ENCODE measurements at places on chromosomes 6 and 20.

DNA sequence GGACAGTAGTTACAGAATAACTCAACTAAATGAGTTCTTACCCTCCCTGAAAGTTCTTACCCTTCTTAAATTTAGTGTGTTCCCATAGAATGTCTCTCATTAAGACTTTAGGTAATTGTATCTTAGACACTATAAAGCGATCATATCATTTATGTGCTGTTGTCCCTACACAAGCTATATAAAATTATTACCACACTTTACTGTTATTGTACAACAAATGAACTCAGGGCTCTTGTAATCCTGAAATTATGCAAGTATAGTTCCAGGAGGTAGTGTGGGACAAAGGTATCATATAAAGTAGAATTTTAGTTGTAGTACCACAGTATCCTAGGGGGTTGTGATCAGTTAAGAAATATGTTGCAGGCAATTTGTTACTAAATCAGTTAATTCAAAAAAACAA is 167.4 kb upstream of the CARMIL1 start:
- no peak for DNase-seq

DNA sequence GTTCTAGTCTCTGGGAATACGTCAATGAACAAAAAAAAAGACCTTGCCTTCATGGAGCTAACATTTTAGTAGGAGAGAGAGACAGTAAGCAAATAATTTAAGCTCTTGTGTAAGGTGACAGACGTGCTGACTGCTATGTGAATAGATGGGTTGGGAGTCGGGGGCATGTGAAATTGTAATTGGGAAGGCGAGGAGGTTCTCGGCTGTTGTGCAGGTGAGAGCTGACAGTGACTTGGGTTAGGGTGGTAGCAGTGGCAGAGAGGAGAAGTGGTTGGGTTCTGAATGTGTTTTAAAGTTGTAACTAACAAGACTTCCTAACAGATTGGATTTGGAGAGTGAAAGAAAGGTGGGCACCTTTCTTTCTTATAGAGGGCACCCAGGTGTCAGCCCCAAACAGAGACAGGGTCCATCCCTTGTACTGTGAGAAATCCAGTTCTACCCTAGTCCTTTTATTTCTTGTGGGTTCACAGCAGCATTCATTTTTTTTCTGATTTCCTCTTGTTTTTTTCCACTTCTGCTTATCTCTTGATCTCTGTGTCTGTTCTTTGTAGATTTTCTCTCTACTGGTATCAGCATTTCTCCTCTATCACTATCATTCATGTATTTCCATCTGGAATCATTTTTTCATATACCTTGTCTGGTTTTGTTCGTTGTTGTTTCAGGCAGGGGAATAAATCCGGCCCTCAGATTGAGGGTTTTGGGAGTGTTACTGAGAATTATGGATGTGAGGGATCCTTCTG is 15.4 kb upstream of the MYLK2 start:
- DNase-seq, result no peak

DNA sequence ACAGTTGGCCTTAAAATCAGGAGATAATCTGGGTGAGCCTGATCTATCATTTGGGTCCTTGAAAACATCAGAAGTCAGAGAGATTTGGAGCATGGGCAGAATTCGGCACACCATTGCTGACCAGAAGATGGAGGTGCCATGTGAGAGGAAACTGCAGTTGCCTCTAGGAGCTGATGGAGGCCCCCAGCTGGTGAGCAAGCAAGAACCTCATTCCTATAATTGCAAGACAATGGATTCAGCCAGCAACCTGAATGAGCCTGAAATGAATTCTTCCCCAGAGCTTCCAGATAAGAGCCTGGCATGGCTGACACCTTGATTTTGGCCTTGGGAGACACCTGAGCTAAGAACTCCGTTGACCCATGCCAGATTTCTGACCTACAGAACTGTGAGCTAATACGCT is 76.3 kb upstream of the FYN start:
- DNase-seq, result no peak

DNA sequence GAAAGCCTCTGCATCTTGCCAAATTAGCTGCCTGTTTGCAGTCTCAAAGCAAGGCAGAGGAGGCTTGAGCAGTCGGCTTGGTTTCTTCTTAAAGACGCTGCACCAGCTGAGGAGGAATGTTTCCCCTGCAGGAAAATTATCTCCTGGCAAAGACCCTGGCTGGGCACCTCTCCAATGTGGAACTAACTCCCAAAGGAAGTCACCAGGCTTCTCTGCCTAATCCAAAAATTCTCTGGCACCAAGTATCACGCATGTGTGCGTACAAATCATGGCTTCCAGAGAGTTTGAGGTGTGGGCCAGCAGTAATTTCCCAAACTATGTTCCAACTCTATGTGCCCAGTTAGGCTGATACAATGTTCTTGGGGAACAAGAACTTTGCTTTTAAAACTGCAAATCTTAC is 176.2 kb downstream of the KIF16B start:
- no peak for DNase-seq

DNA sequence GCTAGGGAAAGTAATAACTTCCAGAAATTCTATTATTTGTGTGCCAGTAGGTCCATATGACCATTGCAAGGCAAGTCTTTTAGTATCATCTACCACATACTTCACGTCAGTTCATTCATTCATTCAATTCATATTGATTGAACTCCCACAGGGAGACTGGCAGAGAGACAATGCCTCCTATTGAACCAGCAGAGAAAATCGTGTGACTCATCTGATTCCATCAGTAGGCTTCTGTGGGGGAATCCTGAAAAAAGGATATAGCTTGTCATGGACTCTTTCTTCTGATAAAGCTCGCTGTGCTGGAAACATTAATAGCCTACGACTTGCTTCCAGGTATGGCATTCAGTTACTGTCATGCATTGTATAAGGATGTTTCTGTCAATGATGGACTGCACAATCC is 45.3 kb upstream of the CNR1 start:
- no peak for DNase-seq

DNA sequence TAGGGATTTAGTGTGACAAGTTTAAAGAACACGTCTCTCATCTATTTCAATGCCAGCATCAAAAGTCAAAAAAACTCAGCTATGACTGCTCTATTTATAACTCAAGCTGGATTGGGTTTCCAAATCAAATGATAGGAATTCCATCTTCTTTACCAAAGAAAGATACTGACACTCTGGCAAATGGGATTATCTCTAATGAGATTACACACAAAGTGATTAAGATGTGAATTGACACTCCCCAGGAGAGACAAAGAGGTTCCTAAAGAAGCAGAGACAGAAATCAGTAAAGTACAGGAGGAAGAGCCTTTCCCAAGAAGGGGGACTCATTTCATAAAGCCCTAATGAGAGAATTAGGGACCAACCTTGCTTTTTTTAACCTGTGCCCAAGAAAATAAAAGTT is 92.1 kb downstream of the ID4 start:
- DNase-seq, result no peak

- no peak for DNase-seq
Observed at GRCh38 chr20:8242827-8243724, 111.0 kb downstream of the PLCB1 start.

- no peak for DNase-seq
Observed at GRCh38 chr6:147157930-147158329, 46.3 kb upstream of the STXBP5 start.

DNA sequence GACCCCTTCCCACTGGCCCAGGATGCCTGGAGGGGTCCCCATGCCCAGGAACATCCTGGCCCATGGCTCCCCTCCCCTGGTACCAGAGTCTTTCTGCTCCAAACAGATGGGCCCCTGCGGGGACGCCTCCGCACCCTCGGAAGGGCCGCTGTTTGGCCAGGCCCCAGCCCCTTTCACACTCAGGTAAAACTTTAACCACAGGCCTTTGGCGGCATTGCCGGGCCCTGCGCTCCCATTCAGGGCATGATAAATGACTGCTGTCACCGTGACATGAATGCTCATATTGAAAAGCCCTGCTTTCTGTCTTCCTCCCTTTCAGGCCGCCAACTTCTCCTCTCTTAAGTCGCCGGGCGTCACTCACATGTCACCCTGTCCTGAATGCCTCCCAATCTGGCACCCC is 141.5 kb upstream of the TOP1 start:
- DNase-seq, result no peak

- DNase-seq, result no peak
Observed at GRCh38 chr20:16017656-16018055, 555.6 kb downstream of the KIF16B start.

DNA sequence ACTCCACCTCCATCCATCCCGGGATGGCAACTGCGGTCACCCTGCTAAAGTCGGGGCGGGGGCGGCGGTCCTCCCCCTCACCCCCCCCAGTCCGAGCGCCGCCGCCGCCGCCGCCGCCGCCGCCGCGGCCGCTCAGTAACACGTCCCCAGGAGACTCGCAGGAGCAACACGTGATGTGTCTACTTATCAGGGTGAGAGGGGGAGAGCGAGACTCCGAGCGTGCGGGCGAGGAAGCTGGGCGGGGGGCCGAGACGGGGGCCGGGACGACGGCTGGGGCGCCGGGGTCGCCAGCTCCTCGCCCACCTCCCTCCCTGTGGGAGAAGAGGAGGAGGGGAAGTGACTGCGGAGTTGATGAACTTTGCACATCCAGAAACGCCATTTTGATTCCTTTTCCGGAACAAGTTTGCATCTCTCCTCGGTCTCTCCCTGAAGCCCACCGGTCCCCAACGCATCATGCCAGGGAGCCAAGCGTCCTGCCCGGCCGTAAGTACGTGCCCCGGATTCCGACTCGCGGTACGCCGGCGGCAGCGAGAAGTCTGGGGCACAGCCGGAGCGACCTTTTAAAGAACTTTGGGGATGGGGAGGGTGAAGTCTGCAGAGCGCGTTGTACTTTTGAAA is at the start of gene RREB1:
Gene RREB1 (plus strand): TSS at position 384 of the 618 bp plus-strand sequence. CDS start 73,951 bp downstream, outside the sequence.
- peak; percentile 42 for DNase-seq

- DNase-seq, result no peak
Observed at GRCh38 chr6:3885262-3886036, 36.3 kb downstream of the FAM50B start.

- no peak for DNase-seq
Observed at GRCh38 chr6:36578030-36578429, 16.1 kb upstream of the SRSF3 start.

- DNase-seq, result no peak
Observed at GRCh38 chr6:141415896-141416295, 716.8 kb upstream of the GJE1 start.

GRCh38 chr20:63686492-63687321 is 9.7 kb upstream of the TNFRSF6B start:
- DNase-seq, result peak; percentile 17

DNA sequence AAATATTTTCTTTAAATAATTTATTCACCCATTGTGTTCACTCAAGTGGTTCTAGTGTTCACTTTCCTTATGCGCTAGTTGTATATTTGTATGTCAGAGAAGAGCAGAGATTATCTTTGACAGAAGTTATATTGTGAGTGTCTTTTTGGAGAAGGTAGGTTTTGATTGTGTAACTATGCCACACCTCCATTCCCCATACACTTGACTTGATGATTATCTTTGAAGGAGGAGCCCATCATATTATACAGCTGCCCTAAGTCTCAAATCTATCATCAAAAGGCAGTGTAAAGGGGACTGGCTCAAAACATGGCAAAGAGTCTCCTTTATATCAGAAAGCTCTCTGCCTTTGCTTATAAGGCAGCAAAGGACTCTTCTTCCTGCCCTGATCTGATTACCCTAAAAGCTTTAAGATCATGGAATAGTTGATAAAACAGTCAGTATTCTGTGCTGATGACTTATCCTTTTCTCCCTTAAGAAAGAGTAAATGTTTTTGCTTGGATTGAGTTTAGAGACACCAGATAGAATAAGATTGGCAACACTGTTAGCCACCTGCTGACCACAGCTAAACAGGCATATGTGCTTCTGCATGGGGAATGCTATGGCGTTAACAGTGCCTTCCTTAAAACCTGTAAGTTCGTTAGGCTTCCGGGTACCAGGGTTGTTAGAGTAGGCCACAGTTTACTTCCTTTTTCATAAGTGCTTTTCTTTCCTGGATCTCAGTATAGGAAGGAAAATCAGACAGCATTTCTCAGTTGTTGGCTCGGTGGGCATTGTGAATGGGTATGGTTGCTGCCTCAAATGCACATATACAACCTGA is 22.6 kb downstream of the TOP1 start:
- no peak for DNase-seq

- no peak for DNase-seq
Observed at GRCh38 chr6:119129968-119130484, 51.6 kb upstream of the FAM184A start.

- no peak for DNase-seq
Observed at GRCh38 chr6:13241364-13241763, 87.0 kb downstream of the TBC1D7 start.

GRCh38 chr20:51034988-51035656 is 12.2 kb upstream of the KCNG1 start:
- DNase-seq, result no peak

DNA sequence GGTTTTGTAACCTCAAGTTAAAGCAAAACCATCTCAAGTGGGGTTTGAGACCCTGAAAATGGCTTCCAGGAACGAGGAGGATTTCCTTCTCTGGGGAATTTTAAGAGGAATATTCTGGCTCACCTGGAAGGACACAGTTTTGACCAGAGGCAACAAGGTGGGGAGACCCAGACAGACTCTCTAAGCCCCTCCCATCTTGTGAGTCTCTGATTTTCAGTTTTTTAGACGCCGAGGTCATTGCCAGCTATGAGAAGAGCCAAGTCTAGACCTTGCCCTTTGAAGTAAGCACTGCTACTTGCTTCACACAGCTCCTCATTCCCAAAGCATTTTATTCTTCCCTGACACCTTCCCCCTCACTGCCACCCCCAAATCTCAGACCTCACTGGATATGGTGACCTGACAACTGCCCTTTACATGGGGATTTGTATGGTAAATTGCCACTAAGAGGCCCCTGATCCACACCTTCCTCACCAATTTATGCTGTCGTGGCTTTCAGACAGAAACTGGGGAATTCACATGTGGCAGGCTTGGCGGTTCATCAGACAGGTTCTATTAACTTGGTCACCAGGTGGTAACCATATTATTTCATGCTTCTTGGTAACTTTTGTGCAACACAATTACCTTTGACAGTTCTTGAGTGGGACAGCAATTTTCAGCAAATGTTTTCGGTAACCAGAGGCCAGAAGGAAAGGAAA is 116.2 kb downstream of the ISM1 start:
- DNase-seq, result no peak

DNA sequence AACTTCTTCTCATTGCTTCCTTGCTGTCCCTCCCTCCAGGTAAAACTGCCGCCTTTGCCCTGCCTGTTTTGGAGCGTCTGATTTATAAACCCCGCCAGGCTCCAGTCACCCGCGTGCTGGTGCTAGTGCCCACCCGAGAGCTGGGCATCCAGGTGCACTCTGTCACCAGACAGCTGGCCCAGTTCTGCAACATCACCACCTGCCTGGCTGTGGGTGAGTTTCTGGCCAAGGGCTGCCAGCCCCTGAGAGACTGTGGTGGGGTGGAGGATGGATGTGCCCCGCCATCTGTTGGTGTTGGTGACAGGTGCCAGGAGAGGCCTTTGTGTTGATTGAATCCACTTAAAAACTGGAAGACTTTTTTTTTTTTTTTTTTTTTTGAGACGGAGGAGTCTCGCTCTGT is 9.5 kb downstream of the DDX27 start:
- no peak for DNase-seq

DNA sequence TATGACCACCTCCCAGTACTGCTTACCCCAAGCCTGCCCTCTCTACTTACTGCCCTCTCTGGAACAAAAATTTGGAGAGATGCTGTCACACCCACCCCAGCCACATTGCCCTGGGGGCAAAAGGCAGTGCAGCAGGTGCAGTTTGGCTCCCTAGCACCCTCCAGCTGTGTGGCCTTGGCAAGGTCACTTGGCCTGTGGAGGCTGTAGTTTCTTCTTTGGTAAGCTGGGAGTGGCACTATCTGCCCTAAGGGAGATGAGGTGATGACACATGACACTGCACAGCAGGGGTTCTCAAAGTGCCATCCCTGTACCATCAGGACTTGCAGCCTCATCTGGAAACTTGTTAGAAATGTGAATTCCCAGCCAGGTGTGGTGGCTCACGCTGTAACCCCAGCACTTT is 44.8 kb downstream of the TAF8 start:
- DNase-seq, result no peak

Measured in CD4-positive, alpha-beta T cell treated with Interleukin-6 at 100 ng/mL for 8 hours (primary cell).